Subcutaneous adipose tissue (tissue), 4 donors: ENCODE measurements at places on chromosomes 1 and 21. TPM values are rescaled to one million over a fixed set of nuclear protein-coding genes. Genes with fewer than 3 reads are reported as not detected.

FCGR2B gene
- total RNA-seq: 35.0 TPM

LAMC1 gene
- total RNA-seq: 523 TPM

CNR2 gene
- not detected for total RNA-seq

OR14A16 gene
- total RNA-seq: not detected

HTR6 gene
- not detected for total RNA-seq

TFF1 gene
- not detected for total RNA-seq

FCRL1 gene
- not detected for total RNA-seq

AMY1B gene
- not detected for total RNA-seq

LRRC42 gene
- total RNA-seq: 17.3 TPM

TMEM79 gene
- 2.3 TPM for total RNA-seq

SRGAP2B gene
- 13.0 TPM for total RNA-seq

ADORA3 gene
- total RNA-seq: 51.3 TPM
